ENCODE measurements at places on chromosomes 4 and X. TPM values are rescaled to one million over a fixed set of nuclear protein-coding genes. Genes with fewer than 3 reads are reported as not detected.
A peak's percentile ranks its signal among the peaks of the same experiment; 100 is the strongest.

DNA sequence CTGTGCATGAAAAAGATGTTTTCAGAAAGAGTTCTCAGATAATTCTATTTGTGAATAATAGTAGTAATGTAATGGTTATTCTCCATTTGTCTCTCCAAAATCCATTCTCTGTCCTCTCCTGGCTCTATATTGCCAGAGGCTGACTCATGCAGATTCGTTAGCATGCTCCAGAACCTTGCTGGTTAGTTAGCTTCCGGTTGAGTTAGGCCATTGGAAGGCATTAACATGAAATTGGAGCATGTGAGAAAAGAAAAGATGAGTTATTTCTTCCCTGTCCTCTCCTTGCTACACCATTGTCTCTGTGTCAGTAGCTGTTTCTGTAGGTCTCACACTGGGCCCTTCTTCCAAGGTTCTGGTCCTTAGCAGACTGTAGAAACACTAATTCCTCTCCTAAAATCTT lies 23.5 kb upstream of the PRDM8 start:
- no peak for DNase-seq

- no peak for DNase-seq
Observed at GRCh38 chr4:185589067-185589836, 53.9 kb upstream of the PDLIM3 start.

- no peak for DNase-seq
Observed at GRCh38 chr4:128394778-128395177, 107.2 kb upstream of the PGRMC2 start.

GRCh38 chrX:57289089-57289488 lies 2.6 kb downstream of the FAAH2 start:
- DNase-seq = no peak

DNA sequence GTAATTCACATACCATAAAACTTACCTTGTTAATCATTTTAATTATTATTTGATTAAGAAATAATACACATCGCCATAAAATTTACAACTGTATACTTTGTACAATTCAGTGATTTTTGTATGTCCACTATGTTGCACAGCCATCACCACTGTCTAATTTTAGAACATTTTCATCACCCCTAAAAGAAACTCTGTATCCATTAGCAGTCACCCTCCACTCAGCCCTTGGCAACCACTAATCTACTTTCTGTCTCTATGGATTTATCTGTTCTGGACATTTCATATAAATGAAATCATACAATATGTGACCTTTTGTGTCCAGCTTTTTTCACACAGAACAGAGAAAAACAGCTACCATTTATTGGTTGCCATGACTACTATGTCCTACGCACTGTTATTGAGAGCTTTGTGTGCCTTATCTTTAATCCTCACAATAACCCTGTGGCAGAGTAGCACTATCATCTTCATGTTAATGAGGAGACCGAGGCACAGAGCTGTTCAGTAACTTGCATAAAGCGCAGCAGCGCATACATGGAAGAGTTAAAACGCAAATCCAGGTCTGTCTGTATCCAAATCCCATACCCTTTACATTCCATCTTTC lies 64.6 kb upstream of the PAGE1 start:
- DNase-seq = no peak

DNA sequence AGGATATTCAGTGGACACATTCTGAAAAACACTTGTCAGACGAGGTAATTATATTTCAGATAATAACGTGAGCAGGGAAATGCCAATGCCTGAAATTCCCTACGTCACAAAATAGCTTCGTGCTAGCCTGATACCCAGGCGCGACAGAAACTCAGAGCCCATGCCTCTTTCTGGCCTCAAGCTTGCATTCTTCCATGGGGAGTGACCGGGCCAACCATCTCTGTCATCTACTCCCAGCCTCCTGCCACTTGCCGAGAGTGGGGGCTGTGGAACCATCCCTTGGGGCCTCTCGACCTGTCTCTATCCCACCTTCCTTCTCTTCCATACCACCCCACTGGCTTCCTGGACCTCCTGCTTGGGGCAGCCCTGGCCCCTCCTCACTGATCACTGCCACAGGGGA lies 34.5 kb upstream of the CDKN2AIP start:
- DNase-seq = no peak

DNA sequence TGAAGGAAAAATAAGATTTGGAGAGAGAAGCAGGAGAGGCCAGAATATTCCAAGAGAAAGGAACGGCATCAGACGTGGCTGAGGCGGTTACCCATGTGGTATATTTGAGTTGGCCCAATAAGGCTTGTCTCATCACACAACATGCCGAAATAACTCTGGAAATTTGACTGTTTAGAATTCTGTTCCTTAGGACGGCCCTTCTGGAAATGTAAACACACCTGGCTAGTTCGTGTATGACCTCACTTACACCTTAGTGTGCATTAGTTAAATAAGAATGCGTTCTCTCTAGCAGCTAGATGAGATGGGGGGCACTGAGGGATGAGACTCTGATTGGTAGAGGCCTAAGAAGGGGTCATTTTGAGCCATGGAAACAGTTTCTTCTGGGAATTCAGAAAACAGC lies 33.2 kb upstream of the PLAC1 start:
- no peak for DNase-seq

GRCh38 chr4:30002341-30002740 lies 717.8 kb upstream of the PCDH7 start:
- DNase-seq = no peak

DNA sequence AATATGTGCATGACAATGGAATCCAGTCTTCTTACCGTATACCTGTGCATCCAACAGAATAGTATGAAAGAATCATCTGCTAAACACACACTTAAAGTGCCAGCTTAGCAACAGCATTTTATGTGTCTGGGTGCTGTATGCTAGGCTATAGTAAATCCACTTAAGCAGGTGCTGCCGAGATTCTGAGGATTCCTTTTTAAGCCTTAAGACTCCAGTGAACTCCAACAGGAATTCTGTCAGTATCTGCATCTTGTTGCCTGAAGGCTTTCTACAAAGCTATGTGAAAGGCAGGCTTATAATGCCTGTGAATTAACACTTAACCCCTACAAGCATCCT lies 1076.4 kb upstream of the PABPC4L start:
- DNase-seq = no peak

GRCh38 chr4:8215001-8215427 lies 15.9 kb downstream of the SH3TC1 start:
- DNase-seq = peak; percentile 72

GRCh38 chr4:3700736-3701135 lies 65.4 kb upstream of the ADRA2C start:
- no peak for DNase-seq

- no peak for DNase-seq
Observed at GRCh38 chr4:114057746-114058145, 78.3 kb upstream of the ARSJ start.

DNA sequence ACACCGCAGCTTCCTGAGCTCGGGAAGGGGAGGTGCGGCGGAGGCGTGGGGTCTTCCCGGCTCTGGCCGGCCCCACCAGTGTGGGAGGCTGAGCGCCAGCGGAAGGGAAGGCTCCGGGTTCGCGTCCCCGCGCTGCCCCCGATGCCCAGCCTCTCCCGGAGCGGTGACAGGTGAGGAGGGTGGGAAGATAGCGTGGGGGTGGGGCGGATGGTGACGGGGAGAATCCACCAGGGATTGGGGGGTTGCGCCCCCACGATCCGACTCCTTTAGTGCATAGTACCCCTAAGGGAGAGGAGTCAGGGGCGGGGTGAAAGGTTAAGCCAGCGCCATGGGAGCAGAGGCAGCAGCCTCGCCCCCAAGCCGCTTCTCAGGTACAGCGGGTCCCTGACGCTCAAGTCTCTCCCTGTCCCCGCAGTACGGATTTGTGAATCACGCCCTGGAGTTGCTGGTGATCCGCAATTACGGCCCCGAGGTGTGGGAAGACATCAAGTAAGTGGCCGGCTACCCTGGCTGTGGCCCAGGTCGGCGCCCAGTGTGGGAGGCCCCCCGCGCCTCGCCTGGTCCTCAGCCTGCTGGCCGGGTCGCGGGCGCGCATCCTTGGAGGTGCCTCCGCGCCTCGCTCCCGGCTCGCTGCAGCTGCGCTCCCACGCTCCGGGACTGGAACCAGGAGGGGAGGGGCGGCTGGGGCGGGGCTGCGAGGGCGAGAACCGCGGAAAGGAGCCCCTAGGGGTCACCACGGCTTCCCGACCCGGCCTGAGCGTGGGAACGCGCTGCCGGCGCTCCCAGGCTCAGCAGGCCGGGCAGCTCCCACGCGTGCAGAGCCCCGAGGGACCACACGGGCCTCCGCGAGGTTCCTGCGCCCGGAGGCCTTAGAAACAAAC lies 791 bp downstream of the GUCY1B1 start:
- DNase-seq = no peak

DNA sequence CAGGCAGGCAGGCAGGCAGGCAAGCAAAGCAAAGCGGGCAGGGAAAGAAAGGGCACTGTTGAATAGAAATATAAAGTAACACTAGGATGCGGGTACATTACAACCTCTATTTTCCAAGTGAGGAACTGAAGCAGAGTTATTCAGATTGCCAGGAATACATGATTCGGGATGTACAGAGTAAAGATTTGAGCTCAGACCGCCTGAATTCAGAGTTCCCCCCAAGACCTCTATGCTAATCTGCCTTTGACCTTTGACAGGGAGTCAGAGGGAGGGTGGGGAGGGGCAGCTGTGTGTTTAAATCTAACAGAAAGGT lies 271.9 kb upstream of the SMIM31 start:
- no peak for DNase-seq

GRCh38 chr4:95264843-95265242 lies 283.9 kb downstream of the UNC5C start:
- no peak for DNase-seq

DNA sequence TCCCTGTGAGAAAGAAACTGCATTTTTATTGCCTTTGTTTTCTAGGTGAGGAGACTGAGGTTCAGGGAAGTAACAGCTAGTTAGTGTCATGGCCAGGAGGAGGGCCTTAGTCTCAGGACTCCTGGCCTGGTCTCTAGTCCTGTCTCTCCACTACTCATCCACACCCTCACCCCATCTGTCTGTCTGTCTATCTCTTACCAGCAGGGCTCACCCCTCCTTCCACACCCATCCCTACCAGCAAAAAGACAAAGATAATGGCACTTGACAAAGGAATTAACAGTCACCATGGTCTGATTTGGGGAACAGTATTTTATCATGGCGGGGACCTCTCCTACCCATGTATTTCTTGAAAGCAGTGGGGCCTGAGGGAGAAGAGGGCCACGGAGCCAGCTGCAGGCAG lies 125.8 kb downstream of the REPS2 start:
- DNase-seq = no peak

GRCh38 chr4:623914-624566 lies 1.3 kb upstream of the PDE6B start:
- DNase-seq = no peak

- DNase-seq = no peak
Observed at GRCh38 chr4:137674066-137674465, 141.8 kb upstream of the PCDH18 start.

- no peak for DNase-seq
Observed at GRCh38 chrX:6383917-6384316, 151.0 kb downstream of the VCX3A start.

GRCh38 chrX:109704563-109704962 lies 28.5 kb downstream of the ACSL4 start:
- no peak for DNase-seq

DNA sequence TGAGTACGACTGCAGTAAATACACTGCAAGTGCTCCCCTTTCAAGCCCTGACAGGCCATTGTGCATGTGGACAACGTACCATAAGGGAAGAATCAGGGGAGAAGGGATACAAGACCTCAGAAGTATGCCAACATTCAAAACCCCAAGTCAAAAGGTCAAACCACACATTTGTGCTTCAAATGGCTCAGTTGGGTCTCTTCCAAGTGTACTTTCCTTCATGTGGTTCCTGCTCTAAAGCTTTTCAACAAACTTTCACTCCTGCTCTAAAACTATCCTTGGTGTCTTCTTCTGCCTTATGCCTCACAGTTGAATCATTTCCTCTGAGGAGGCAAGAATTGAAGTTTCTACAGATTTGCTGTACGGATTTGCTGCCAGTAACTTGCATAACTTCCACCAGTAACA lies 305.7 kb upstream of the SLIT2 start:
- peak; percentile 94 for DNase-seq

DNA sequence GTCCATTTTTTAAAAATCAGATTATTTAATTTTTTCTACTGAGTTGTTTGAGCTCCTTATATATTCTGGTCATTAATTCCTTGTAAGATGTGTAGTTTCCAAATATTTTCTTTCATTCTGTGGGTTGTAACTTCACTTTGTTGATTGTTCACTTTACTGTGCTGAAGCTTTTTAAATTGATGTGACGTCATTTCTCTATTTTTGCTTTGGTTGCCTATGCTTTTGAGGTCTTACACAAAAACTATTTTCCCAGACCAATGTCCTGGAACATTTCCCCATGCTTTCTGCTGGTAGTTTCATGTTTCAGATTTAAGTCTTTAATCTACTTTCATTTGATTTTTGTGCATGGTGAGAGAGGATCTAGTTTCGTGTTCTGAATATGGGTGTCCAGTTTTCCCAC lies 753.6 kb downstream of the TRIML1 start:
- no peak for DNase-seq

GRCh38 chrX:148567779-148568178 lies 67.4 kb downstream of the AFF2 start:
- no peak for DNase-seq

GRCh38 chr4:82555276-82555675 lies 6.5 kb downstream of the TMEM150C start:
- DNase-seq = no peak

- DNase-seq = peak; percentile 48
Observed at GRCh38 chr4:109072595-109072994, 229.9 kb downstream of the COL25A1 start.

DNA sequence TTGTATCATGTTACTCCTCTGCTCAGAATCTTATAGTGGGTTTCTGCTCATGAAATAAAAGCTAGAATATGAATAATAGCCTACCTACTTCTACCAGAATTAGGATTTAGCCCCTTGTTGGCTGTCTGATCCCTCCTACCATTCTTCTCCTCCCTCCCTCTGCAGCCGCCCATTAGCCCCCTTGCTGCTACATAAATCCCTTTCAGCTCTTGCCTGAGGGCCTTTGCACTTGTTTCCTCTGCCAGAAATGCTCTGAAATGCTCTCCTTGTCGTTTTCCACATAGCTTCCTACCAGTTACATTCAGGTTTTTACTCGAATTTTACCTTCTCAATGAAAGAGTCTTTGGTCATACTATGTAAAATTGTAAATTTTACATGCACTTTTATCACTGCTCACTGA lies 159.2 kb downstream of the ADGRL3 start:
- DNase-seq = no peak

Gene RAB28
- polyA plus RNA-seq = 13.6 TPM

Gene ERAS
- polyA plus RNA-seq = not detected

Gene SYNPO2
- polyA plus RNA-seq = 5.1 TPM

Gene OTC
- polyA plus RNA-seq = not detected

Gene UNC5C
- polyA plus RNA-seq = 0.07 TPM

Gene CLCN4
- 1.6 TPM for polyA plus RNA-seq

Gene ZAR1
- not detected for polyA plus RNA-seq

Gene NPY2R
- polyA plus RNA-seq = not detected

Gene DRP2
- polyA plus RNA-seq = 4.3 TPM

Gene STAP1
- polyA plus RNA-seq = not detected

Gene IQSEC2
- polyA plus RNA-seq = 9.1 TPM

Measured in AG04450 (cell line).